ENCODE measurements at places on chromosomes 7 and 10.
A peak's percentile ranks its signal among the peaks of the same experiment; 100 is the strongest.

GRCh38 chr7:98354511-98355249, 46.2 kb downstream of the BAIAP2L1 start:
- no peak for DNase-seq

DNA sequence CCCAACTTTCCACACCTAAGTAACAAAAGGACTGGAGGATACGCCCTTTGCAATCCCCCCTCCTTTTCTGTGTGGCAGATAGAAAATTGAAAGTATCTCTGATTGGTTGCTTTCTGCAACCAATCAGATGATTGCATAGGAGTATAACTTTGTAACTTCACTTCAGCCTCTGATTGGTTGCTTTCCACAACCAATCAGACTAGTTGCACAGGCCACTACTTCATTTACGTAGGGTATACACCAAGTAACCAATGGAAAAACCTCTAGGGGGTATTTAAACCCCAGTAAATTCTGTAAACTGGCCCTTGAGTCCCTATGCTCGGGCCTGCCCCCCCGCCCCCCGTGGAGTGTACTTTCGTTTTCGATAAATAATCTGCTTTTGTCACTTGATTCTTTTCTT, 1080.4 kb downstream of the CNTNAP2 start:
- no peak for DNase-seq

DNA sequence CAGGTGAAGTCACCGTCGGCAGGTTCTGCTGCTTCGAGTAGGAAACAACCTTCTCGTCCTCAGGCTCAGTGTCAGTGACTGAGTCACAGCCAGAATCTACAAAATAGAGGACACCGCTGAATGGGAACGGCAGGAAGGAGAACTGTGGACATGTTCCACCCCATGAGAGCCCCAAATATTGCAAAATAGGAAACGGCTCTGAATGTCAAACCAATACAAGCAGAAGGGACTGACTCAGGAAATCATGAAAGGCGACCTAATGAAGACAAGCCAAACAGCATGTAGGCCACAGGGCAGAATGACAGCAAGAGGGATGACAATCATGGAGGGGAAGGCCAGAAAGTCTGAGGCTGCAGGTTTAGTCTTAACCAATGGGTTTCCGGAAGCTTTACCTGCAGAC, 63.5 kb downstream of the PIK3AP1 start:
- DNase-seq = no peak

GRCh38 chr7:47968847-47969774, 10.3 kb downstream of the HUS1 start:
- peak; percentile 61 for DNase-seq

DNA sequence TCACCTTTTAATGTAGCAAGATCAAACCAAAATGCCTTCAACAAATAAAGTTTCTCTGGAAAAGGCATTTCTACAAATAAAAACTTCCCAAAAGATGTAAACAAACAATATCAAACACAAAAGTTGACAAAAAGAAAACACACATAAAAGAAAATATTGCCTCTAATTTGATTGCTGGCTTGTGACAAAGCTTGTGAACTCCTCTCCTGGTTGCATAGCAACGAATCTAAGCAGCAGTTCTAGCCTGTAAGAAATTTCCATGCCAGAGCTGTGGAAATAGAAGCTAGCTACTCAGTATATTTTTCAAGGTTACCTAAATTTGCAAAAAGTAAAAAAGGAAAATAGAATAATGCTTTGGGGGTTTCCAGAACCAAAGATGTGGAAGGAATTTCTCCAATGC, 173.9 kb upstream of the CDK1 start:
- no peak for DNase-seq

DNA sequence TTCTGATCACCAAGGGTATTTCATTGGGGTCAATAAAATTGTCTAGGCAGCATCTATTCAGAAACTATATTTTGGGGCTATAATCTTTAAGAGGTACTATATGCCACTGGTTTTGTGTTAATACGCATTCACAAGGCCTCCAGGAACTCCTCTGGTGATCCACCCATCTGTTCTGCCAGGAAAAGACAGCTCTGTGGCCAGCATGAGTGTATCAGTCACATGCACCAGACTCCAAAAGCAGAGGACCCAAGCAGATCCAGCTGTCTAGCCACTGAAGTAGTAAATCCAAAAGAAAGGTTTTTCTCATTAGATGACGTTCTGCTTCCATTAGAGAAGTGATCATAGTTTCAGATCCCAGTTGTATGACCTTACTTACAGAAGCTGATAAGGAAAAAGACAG, 199.6 kb upstream of the CELF2 start:
- DNase-seq = no peak

GRCh38 chr7:92206672-92207071, 27.7 kb upstream of the LRRD1 start:
- DNase-seq = no peak

DNA sequence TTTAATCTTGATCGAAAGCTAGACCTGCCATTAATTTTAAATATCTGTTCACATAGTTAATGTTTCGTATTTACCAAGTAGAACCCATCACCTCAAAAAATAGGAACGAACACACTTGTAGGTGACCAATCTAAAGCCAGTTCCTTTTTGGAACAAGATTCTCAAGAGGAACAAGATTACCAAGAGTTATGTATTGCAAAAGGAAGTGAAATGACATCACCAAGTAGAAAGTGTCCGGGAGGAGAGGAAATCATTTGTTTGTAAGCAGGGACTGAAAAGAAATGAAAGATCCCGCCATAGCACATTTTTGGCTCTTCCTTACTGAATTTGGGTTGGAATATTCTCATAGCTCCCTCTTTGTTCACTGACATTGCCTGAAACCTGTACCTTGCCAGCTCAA, 1200.5 kb downstream of the SORCS1 start:
- DNase-seq = no peak

- no peak for DNase-seq
Observed at GRCh38 chr7:36155811-36156361, 2.8 kb downstream of the EEPD1 start.

DNA sequence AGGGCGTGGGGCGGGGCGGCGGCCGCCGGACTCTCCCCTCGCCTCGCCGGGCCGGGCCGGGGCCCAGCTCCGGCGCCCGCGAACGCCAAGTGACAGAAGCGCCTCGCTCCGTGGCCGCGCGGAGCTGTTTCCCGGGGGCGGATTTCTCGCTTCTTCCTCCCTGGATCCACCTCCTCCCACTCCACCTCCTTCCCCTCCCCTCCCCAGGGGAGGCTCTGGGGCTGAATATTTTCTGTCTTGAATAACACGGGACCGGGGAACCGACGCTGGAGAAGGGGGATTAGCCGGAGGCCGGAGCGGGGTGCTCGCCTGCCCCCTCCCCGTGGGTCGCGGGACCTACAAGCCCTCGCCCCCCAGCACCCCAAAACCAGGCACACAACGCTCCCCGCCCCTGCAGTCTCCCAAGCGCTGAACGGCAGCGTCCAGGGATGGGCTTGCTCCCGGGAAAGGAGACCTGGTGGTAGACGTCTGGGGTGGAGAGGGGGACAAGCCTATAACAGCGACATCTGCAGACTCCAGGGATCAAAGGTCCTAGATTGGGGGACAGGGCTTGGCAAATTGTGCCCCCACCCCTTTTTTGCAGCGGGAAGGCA, at the start of gene ARHGAP21:
Gene ARHGAP21, minus strand, starts transcription at position 100 of the 593 bp plus-strand sequence. CDS start 1,988 bp downstream, outside the sequence.
- peak; percentile 31 for DNase-seq

- no peak for DNase-seq
Observed at GRCh38 chr10:77236700-77237099, 400.9 kb downstream of the KCNMA1 start.

DNA sequence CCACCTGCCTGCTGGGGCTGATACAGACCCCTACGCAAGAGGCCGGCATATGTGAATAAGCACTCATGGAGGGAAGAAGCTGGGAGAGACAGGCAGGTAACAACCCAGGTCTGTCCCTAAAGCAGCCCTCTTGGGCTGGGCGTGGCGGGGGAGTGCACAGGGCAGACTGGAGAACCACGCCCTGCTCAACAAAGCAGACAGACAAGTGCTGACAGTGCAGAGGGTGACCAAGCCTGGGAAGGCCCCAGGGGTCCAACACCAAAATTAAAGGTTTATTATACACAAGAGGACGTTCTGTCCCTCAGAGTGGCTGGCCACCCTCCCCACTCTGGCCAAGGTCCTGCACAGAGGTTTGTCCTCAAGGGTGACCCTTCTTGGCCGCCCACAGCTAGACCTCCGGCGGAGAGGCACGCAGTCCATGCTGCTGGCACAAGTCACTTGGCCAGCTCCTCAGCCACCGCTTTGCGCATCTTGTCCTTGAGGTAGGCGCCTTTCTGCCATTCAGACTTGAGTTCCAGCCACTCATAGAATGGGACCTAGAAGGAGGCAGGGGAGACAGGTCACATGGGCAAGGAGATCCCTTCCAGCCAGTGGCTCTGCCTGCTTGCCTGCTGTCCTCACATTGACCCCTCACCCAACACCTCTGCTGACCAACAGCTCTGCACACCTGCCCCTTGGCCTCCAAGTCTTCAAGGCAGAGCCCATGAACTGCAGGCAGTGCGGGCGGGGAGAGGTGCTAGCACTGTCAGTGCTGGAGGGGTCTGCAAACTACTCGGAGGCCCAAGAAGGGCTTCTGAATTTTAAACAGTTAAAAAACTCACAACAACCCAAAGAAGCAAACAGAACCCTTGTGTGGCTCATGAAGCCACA, 11.4 kb upstream of the NACAD start:
- DNase-seq = no peak

- no peak for DNase-seq
Observed at GRCh38 chr10:23493711-23494110, 54.8 kb downstream of the OTUD1 start.

DNA sequence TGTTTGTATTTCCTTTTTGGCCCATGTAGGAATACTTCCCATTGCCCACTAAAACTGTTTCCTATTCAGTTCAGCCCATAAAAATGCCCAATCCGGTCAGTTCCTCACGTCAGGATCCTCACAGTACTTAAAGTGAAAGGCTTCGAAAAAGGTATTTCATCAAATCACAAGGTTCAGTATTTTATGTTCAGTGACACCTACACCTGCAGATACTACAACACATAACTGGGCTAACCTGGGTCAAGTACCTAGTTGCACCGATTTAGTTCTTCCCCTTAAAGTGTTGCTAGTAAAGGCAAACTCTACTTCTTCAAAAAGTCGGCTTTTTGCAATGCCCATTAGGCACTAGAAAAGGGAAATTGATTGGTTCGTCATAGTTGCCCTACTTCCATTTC, 1.1 kb downstream of the SNX13 start:
- no peak for DNase-seq

Data from stimulated activated CD4-positive, alpha-beta T cell treated with anti-CD3 and anti-CD28 coated beads, Interleukin-4, amount 100 ng/mL, for 24 hours (primary cell).